ENCODE measurements at places on chromosomes 5 and 9.

GRCh38 chr5:135921388-135921787, 25.7 kb upstream of the IL9 start:
- DNase-seq: no peak

DNA sequence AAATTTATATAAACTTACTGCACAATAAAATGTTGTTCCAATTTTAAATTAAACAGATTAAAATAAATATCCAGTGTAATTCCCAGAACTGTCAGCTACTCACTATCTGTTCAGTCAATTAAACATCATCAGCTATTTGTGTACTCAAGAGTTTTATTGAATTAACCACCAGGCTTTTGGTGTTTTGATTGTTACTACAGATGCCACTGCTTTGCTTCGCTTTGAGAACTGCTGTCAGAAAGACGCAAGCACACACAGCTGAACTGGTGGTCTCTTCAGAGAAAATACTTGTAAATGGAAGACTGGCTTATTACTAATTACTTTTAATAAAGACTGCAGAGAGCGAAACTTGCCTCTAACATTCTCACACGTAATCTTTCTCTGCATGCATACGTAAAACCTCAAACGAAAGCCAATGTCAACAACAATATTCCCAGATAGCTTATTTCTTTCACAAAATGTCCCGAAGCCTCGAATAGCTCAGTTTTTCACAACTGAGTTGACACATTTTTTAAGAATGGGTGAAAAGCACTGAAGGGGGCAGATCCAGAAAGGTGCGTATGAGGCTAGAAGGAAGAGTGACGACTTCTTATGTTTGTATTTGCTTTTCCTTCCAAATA, 259.6 kb upstream of the RPS23 start:
- no peak for DNase-seq

GRCh38 chr9:138103111-138103848, 225.7 kb downstream of the CACNA1B start:
- no peak for DNase-seq

DNA sequence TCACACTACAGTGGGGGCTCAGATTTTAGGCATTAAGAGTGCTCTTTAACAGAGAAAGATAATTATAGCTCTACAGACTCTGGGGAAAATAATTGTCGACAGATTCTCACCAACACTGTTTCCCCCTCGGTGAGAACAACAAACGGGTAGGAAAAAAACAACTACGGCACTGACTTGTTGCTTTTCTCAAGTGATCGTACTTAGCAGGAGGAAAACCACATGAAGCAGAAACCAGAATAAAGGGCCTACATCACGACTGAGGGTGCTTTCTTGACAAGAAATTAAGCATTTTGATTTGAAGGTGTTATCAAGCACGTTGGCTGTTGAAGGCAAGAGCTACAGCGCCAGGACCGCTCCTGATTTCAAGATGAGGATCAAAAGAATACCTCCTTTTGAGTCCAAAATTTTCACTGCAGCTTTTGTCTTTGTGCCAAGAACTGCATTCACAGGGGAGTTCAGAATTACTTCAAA, 27.2 kb upstream of the CER1 start:
- DNase-seq: no peak

DNA sequence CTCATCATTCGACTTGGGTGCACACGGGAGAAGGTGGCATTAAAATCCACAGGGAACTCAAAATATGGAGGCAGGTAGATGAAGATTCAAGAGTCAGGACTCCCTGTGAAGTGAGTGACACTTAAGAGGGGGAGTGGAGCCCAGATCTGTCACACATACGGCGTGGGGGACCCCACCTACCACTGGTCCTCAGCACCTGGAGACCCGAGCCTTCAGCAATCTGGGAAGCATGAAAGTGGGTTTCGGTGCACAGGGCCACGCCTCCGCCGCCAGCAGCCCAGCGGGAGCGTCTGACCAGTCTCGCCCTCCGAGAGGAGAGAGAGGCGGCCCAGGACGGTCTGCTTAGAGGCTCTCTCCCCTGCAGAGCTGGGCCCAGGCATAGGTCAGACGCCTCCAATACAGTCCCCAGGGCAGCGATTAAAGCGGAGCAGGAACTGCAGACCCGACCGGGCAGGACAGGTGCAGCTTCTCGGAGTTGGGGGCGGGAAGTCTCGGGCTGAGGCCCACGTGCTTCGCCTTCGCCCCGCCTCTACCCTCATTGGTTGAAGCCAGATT, 639 bp upstream of the SLC2A8 start:
- DNase-seq: no peak

GRCh38 chr9:70120834-70121510, 77.3 kb downstream of the MAMDC2 start:
- no peak for DNase-seq

- DNase-seq: no peak
Observed at GRCh38 chr5:155897761-155898160, 429.2 kb upstream of the SGCD start.

GRCh38 chr5:162485666-162486292, 418.2 kb downstream of the GABRG2 start:
- DNase-seq: no peak

DNA sequence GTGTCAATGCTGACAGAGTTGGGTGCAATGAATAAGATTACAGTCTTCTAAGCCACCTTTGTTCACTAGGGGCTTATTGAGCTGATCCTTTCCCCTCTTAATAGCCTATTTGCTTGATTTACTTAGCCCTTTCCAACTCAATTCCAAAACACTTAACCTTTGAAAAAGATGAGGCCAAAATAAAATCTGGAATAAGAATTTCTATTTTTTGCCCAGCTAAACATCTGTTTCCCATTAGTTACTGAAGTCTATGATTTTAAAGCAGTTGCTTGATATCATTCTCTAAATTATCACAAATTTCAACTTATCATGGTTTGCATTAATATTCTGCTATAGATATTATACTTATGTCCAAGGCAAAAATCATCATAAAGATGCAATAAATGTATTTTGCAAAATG, 1272.0 kb upstream of the ACO1 start:
- no peak for DNase-seq

GRCh38 chr5:60024104-60024503, 130.6 kb upstream of the PDE4D start:
- no peak for DNase-seq

GRCh38 chr5:161086461-161086860, 234.4 kb upstream of the ATP10B start:
- no peak for DNase-seq

DNA sequence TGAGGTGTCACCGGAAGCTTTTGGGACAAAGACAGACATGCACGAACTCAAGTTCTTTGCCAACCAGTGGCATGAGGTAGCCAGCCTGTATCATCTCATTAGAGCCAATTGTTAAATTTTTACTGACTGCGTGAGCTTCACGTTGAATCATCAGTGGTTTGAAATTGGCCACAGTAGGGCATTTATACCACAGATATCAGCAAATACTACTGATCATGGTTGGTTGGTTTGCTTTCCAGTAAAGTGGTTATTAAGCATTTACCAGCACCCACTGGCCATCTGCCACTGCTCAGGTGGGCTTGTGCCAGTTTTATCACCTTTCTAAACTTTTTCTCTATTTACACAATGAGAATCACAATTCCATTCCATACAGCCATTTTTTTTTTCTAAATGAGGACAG, 28.4 kb upstream of the SHC3 start:
- no peak for DNase-seq

DNA sequence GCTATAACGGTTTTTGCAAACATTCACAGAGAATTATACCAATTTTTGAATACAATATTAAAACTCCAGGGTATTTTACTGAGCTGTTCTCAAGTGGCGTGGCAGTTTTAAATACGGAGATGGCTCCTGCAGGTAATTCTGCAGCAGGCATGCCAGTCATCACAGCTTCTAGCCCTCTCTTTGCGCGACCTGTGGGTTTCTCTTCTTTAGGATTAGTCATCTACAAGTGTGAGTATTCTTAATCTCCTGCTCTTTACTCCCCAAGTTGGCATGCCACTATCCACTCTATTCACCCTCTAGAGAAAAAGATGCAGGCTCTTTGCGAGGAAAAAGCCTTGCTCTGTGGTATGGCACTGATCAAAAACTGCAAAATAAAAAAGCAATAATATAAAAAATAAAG, 43.9 kb downstream of the ANKRD31 start:
- no peak for DNase-seq

GRCh38 chr5:30069441-30070263, 1123.8 kb upstream of the CDH6 start:
- no peak for DNase-seq

GRCh38 chr5:36402512-36402906, 100.8 kb upstream of the RANBP3L start:
- no peak for DNase-seq

GRCh38 chr5:111580956-111581355, 68.6 kb upstream of the STARD4 start:
- no peak for DNase-seq

DNA sequence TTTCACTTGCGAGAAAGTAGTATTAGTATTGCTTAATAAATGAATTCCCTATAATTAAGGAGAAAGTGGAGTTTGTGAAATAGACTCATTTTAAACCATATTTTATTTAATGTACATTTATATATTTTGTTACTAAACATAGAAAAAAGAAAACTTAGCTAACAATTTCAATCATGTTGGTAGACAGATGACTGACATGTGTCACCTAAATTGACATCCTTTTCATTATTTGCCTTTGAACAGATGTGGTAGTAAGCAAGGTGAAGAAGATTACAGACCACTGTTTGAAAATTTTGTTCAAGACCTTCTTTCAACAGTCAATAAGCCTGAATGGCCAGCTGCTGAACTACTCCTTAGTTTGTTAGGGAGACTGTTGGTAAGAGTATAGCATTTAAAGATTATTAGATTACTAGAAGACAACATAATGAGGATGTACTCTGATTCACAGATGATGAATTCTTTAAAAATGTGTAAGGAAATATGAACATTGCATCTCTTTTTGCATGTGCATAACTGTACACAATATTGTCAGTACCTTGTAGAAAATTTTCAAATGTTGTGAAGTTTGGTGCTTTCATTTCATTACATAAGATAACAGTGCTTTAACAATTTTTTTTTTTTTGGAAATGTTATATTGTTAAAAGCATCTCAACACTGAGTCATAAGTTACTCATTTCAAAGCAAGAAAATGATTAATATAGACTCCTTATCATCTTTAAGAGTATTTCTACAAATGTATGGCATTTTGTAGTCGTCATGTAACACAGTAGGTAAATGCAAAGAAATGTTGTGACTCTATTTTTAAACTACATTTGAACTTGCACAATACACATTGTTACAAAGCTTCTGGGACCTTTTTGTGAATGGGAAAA, 139.5 kb downstream of the NIPBL start:
- DNase-seq: no peak

GRCh38 chr5:147234239-147234824, 494 bp upstream of the STK32A start:
- no peak for DNase-seq

GRCh38 chr5:176171171-176171760, 67.0 kb upstream of the SIMC1 start:
- no peak for DNase-seq

DNA sequence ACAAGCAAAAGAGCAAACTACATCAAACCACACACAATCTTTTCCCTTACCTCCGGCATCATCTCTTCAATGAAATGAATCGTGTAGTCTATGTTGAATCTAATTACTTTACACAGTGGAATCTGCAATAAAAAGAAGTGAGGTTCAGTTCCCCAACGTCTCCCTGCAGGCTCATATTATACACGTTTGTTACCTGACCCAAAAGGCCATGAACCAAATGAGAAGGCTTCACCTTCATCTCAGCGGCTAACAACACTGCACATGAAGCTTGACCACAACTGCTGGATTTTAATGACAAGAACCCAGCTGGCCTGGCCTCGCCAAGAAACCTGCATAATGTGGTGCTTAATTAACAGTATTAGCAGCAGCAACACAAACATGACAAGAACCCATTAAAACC, 45.5 kb downstream of the DROSHA start:
- DNase-seq: no peak

- DNase-seq: no peak
Observed at GRCh38 chr9:130939405-130940026, 469 bp upstream of the FIBCD1 start.

DNA sequence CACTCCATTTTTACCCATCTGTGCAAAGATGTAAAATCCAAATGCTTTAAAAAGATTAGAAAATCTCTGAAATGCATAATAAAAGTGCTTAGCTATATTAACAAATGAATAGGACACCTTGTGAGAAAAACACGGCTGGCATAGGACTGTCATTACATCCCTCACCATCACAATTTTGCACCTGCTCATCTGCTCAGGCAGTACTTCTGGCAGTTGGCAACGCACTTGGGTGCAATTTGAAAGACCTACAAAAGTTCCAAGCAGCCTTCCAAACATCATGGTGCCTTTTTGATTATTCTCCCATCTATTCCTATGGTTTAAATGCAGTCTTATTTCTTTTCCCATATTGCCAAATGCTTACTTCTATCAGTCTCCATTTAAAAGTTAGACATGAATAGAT, 501.8 kb downstream of the ENC1 start:
- no peak for DNase-seq

GRCh38 chr5:11941566-11941965, 37.3 kb upstream of the CTNND2 start:
- no peak for DNase-seq

GRCh38 chr5:121151534-121151933, 687.4 kb downstream of the PRR16 start:
- no peak for DNase-seq

DNA sequence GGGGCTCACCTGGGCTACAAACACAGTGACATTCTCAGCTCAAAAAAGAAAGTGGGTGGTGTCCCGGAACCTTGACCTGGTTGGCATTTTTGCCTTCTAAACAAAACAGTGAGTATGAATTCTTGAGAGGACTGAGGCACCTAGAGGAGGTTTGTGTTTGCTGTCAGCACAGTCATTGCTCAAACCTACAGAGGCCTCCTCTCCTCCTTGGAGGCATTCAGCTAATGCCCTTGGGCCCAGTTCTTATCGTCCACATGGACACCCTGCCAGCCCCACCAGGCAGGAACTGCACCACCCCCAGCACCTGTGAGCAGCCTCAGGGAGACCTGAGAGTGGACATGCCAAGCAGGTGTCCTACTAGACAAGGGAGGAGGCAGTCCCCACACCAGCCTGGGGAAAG, 156.7 kb downstream of the SYK start:
- DNase-seq: no peak

DNA sequence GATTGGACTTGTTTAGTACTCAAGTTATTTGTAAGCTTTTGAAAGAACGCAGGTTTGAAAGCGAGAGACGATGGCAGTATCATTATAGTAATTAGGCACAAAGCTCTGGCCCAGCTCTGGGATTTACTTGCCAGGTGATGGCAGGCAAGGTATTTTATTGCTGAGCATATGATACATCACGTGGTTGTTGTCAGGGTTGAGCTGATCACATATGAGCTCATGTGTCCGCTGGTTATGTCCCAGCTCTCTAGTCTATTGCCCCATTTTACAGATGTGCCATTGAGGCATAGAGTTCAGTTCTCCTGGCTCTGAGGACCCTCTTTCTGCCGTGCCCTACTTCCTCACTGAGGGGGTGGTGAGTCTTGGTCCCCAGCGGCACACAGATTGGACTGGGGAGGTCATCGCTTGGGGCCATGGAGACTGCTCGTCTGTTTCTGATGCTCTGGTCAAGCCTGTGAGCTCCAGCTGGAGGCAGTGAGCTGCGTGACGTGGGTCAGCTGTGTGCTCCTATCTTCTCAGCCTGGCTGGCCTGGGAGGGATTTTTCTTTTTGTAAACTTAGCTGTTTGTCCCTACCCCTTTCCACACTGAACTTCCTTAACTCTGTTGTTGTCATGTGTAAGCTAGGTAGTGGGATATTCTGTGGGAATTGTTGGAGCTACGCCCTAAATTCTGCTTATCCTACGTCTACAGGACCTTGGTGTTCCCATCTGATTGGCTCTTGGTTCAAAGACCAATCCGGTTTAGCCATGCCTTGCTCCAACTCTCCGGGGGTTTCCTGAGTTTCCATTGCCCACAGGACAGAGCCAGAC, 2.2 kb downstream of the NXNL2 start:
- DNase-seq: no peak

GRCh38 chr5:178110511-178110910, 2.8 kb upstream of the N4BP3 start:
- DNase-seq: no peak
